ENCODE measurements at places on chromosomes 6 and 20.

DNA sequence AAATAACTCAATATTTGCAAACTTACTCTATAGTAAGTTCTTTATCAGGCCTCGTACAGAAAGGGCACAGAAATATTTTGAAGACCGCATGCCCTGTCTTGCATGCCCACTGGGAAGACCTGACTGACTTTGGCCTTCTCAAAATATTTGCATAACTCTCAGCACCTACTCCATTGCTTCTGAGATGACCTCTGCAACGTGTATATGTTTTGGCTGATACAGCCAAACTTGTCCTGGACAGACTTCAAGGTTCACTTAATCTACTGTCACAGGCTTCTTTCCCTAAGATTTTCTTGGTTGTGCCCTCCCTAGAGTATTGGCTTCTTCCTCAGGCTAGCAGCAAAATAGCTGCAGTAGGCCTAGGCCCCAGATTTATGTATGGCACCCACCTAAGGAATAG lies 21.5 kb upstream of the SERINC3 start:
- no peak for DNase-seq

- DNase-seq = no peak
These were observed 14.0 kb upstream of the SCGN start for GRCh38 chr6:25637960-25638434.

- DNase-seq = no peak
These were observed 213.1 kb upstream of the STXBP5 start for GRCh38 chr6:146990821-146991798.

GRCh38 chr6:2576499-2576898 lies 174.2 kb downstream of the MYLK4 start:
- no peak for DNase-seq

- DNase-seq = no peak
These were observed 56.7 kb upstream of the SGK1 start for GRCh38 chr6:134374491-134375219.

DNA sequence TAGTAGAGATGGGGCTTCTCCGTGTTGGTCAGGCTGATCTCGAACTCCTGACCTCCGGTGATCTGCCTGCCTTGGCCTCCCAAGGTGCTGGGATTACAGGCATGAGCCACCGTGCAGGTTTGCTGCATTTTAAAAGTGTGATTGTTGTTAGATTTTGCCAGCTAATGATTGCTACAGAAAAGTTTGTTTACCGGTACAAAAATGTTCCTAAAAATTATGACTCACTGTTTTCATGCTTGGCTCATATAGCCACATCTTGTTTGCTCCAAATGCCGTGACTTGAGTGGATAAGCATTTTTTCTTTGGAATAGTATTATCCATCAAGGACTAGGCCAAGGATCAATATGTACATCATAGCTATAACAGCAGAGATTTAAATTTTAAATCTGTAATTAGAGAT lies 24.3 kb downstream of the LRRN4 start:
- no peak for DNase-seq

DNA sequence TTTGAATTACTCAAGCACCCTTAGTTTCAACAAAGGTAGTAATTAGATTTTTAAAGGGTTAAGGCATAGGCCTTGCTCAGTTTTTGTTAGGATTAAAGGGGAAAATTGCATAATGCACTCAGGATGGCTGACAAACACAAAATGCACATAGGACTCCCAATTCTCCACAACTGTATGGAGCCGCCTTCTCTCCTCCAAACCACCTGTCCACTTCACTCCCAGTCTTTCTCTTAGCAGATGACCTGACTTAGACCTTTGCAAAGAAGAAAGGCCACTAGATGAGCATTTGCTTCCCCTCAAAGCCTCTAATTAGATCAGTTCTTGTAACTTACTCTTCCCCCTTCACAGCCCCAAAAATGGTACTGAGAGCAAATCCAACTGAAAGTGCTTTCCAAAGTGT lies 20.1 kb downstream of the NSFL1C start:
- DNase-seq = no peak

- DNase-seq = no peak
These were observed 968 bp downstream of the PHF3 start for GRCh38 chr6:63636518-63637021.

- DNase-seq = no peak
These were observed 886 bp downstream of the ROMO1 start for GRCh38 chr20:35699957-35700624.

- no peak for DNase-seq
These were observed 111.2 kb upstream of the HIVEP1 start for GRCh38 chr6:11900662-11901598.

- DNase-seq = no peak
These were observed 59.4 kb downstream of the GINS1 start for GRCh38 chr20:25466846-25467245.

GRCh38 chr6:47180633-47181032 lies 129.1 kb downstream of the TNFRSF21 start:
- no peak for DNase-seq

- DNase-seq = no peak
These were observed 727 bp downstream of the EDEM2 start for GRCh38 chr20:35146299-35146919.

GRCh38 chr6:45759472-45759810 lies 256.2 kb downstream of the CLIC5 start:
- DNase-seq = no peak

- no peak for DNase-seq
These were observed 274.8 kb upstream of the EXOC2 start for GRCh38 chr6:967701-968100.

DNA sequence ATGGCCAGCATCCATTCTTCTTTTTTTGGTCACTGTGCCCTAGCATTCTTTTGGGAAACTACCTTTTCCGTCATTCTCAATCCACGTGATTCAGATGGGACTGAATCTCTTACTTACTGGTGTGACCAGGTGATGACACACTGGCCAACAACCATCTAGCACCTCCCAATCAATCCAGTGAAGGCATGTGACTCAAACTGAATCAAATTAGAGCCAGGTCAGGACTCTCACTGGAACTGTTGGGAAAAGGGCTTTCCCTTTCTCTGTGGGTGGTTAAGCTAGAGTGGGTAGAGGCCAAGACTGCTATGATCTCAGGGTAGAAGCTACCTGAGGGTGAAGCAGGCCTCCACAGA lies 36.2 kb upstream of the ZMYND8 start:
- DNase-seq = no peak

DNA sequence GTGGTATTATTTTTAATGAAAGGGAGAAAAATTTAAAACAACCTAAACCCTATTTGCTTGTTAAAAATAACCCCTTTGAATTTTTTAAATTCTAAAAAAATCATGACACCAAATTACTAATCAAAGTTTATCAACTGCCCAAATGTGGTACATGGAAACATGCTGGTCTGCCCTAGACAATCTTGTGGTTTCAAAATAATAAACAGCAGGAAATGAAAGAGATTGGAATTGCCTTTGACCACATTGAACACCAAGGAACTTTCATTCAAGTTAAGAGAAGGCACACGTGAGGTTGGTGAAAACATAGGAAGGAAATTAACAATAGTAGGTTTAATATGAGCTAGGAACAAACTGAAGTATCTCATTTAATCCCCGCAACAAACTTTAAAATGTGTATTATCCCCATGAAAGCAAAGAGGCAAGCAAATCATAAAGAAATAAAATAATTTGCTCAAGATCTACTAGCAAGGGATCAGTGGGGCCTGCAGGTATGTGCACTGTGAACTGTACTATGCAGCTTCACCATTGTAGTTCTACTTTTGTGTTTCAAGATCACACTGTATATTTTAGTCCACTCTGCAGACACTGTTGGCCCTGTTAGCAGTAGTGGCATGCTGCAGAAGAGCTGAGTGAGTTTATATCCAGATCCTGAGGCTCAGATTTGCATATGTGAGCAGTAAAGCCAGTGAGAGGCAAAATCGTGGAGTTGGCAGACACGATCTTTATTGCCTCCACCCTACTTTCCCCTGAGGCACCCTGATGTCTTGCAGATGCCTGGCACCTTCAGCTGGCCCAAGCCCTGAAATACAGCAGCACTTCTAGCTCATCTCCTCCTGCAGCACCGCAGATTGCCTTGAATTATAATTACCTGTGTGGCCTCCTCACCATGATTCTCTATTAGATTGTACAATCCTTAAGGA lies 157.8 kb upstream of the TENT5A start:
- DNase-seq = no peak

GRCh38 chr6:83466328-83466727 lies 35.5 kb upstream of the ME1 start:
- no peak for DNase-seq

- DNase-seq = no peak
These were observed 35.5 kb downstream of the SESN1 start for GRCh38 chr6:109059153-109059552.

GRCh38 chr6:13375360-13375878 lies 47.1 kb upstream of the TBC1D7 start:
- DNase-seq = no peak

DNA sequence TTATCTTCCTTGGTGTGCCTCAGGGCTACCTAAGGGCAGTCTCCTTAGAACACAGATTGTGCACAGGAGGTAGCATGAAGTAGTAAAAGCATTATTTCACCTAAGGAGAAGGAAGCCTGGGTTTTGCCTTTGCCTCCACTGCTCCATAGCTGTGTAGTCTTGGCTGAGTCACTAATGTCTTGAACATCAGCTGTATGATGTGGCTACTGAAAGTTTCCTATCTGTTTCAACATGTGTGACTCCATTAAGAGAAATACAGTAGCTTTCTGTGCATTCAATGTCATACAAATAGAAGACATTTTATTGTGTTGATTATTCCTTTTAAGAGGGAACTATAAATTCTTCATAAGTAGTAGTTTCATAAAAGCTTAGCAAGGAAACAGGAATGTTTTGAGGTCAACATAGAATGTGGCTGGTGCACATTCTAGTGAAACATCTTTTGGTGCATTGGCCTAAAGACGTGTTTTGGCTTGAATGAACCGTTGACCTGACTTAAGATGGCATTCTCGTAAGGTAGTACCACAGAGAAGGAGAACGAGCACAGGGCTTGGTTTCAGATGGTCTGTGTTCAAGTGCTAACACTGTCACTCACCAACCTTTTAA lies 70.6 kb downstream of the CTNNBL1 start:
- DNase-seq = no peak

GRCh38 chr20:10508060-10508459 lies 73.0 kb downstream of the SLX4IP start:
- DNase-seq = no peak

DNA sequence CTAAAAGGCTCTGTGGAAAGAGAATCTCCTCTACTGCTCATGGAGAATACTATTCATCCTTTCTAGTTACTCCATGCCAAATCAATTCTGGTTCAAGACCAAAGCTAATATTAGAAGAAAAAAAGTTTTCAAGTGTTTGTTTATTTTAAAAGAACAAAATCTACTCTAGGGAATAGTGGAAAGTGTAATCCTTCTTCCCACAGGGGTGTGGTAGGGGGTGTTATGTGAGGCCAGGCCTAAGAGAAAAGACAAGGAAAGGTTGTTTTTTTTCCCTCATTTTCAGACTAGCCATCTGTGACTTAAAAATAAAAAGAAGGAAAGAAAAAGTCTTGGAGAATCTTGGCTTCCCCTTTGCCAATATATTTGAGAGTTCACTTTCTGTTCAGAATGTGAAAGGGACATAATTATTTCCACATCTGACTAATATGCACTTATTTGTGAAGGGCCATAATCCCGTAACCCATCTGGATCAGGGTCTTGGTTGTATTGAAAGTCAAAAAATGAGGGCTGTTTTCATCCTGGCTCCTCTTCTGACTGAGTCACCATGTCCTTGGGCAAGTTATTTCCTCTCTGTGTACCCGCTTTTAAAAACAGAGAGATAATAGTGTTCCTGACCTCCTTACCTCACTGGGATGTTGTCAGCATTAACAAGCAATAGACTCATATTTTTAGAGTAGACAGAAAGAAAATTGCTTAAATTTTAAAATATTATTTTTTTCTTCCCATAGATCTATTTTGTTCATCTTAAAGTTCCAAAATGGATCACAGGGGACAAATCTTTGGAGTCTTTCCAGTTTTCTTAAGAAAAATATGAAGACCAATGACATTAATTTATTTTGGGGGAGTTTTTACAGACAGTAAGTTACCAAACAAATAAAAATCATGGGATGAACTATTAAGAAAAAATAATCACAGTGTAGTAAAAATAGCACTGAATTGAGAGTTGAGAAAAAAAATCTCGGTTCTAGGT lies 233.7 kb downstream of the IBTK start:
- DNase-seq = no peak

DNA sequence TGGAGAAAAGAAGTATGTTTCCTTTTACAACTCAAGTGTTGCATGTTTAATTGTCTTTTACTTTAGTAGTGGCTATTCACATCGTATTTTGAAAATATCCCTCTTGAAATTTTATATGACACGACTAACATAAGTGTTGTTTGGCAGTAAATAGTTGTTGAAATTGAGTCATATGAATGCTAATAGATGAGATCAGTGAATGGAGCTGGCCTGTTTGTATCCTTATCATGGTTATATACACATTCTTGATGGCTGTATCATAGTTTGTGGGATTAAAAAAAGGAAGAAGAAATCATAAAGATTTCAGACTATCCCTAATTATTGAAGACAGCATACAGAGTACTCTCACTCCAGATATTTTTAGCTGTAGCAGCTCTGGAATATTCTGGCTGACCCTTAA lies 8.2 kb upstream of the RAE1 start:
- no peak for DNase-seq

- no peak for DNase-seq
These were observed 1.1 kb downstream of the SNAI1 start for GRCh38 chr20:49983848-49984408.

DNA sequence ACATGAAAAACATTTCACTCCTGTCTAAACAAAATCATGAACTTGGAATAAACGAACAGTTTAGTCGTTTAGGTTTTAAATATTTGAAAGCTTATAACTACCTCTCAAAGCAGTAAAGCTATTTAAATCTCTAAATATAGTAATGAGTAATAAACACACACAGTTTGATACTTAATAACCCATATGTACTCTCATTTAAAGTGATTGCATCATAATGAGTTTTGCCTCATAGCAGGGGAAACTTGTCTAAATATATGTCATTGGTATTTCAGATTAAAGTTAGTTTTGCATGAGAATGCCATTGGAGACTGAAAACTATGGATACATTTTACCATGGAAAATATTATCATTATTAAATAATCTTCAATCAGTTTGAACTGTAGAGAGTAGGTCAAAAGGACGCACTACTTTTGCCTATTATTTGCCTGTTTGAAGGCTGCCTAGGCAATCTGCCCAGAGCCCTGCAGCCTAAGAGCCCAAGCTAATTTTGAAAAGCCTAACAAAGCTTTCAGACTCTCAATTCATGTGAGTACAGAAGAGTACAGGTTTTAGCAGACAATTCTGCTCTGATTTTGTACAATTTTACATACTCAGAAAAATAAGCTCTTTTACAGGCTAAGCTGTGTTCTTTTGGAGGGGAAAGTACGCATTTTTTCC lies 632.8 kb downstream of the HACE1 start:
- no peak for DNase-seq

GRCh38 chr6:44381739-44382138 lies 5.8 kb upstream of the CDC5L start:
- no peak for DNase-seq

Measured in urinary bladder (tissue), 4 donors.